8988T (cell line): ENCODE measurements at places on chromosomes 6 and 20.

DNA sequence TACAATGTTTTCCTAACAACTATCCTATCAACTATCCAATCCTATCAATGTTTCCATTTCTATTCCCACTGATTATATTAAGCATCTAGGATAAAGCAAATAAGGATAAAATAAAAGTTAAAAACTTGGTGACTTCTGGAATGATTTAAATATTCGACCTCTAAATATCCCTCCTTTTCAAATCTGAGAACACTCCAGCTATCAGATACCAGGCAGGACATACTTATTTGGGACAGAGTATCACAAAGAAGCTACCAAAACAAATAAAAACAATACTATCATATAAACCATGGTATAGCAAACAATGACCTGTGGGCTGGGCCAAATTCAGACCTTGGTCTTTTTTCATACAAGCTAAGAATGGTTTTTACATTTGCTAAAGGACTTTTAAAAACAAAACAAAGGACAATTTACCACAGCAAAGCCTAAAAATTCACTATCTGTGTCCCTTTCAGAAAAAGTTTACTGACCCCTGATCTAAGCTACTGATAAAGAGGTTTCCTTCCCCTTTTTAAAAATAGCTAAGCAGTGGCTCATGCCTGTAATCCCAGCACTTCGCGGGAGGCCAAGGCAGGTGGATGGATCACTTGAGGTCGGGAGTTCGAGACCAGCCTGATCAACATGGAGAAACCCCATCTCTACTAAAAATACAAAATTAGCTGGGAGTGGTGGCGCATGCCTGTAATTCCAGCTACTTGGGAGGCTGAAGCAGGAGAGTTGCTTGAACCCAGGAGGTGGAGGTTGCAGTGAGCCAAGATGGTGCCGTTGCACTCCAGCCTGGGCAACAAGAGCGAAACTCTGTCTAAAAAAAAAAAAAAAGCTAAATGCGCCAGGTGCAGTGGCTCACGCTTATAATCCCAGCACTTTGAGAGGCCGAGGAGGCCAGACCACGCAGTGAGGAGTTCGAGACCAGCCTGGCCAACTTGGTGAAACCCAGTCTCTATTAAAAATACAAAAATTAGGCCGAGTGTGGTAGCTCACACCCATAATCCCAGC lies 6.0 kb downstream of the NUP153 start:
- no peak for DNase-seq

DNA sequence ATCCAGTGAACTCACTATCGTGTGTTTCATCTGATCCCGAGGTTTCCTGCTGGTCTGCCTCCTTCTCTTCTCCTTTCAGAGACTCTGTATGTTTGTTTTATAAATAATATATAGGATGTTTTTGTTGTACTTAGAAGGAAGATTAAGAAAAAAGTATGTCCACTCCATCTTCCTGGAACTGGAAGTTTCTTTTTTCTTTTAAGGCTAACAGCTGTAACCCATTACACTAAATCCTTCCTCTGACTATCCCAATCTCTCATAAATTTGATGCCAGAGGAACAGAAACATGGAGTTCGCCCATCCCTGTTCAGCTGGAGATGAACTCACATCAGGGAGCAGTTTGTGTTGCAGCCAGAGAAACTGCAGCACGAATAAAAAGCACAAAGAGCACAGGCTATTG lies 20.7 kb downstream of the RIPK1 start:
- no peak for DNase-seq

DNA sequence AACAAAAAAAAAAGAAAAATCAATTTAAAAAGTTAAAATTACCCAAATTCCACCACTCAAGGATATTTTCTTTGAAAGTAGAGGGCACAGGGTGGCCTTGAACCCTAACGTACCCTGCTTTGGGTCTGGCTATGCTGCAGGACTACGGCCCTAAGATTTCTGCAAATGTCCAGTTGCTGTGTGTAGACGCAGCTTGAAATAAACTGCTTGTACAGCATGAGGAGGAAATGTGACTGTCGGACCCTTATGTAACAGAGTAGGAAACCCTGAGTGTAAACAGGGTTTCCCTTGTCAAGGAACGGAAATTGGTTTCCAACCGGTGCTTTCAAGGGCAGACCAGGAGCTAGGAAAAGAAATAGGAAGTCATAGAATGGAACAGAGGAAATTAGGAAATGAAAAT lies 60.7 kb upstream of the SHLD1 start:
- no peak for DNase-seq

- DNase-seq: no peak
Measured at GRCh38 chr20:4371623-4372251, 350.0 kb upstream of the PRND start.

DNA sequence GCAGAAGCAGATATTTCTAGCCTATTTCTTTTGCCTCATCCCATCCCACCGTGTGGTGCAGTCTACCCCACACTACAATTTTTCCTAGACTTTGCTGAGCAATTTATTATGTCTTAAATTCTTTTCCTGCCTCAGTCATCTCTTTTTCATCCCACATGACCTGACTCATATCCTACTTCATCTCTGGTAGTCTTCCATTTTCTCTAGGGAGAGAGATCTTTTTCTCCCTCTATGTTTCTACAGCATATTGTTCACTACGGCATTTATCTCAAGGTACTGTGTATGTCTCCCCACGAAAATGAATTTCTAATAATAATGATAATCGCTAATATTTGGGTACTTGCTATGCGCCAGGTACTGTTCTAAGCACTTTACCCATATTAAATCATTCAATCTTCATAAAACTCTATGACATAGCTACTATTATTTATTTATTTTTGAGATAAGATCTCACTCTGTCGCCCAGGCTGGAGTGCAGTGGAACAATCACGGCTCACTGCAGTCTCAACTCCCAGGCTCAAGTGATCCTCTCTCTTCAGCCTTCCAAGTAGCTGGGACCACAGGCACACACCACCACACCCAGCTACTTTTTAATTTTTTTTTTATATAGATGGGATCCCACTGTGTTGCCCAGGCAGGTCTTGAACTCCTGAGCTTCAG lies 15.6 kb downstream of the PDSS2 start:
- DNase-seq: no peak

GRCh38 chr6:31576897-31577578 lies 1.7 kb downstream of the TNF start:
- no peak for DNase-seq

GRCh38 chr6:35146453-35146852 lies 5.3 kb upstream of the TCP11 start:
- DNase-seq: peak; percentile 59

GRCh38 chr20:6178537-6178936 lies 55.7 kb upstream of the FERMT1 start:
- DNase-seq: no peak

DNA sequence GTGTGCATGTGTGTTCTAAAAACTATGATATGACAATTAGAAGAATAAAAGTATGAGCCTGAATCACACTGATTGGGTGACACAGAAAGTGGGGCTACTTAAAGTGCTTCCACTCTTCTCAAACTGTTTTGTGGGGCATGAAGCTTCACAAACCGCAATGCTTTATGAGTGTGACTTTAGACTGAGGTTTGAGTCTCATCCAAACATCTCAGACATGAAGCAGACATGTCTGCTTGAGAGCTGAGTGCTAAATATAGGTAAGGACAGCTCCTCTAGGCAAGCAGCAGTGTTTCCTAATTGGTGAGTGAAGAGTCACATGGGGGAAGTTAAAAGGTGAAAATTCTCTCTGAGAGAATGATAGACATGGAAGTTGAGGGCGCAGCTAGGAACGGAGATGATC lies 726.9 kb upstream of the CITED2 start:
- DNase-seq: no peak

DNA sequence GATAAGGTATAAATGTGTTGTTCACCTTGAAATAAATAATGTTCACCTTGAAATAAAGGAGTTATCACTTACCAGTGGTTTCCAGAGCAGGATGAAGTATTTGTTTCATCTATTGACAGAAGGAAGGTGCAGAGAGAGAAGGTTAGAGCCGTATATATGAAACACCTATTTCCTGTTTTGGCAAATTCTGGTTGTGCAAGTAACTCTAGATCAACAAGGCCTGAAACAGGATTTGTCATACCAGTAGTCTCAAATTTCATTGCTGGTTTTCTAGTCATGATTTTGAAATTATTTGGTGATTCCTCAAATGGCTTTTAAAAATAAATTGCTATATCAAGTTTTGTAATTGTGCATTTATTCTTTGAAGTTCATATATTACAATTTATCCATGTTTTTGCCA lies at the start of gene CRISP3:
Gene CRISP3 (minus strand): TSS at position 130 of the 400 bp plus-strand sequence. CDS start 21 bp downstream, at position 109.
- no peak for DNase-seq

- DNase-seq: no peak
Measured at GRCh38 chr6:82739303-82739702, 326.3 kb downstream of the UBE3D start.

GRCh38 chr20:32544893-32545840 lies 40.0 kb downstream of the NOL4L start:
- DNase-seq: no peak

- no peak for DNase-seq
Measured at GRCh38 chr6:15253203-15254022, 7.5 kb downstream of the JARID2 start.

GRCh38 chr6:47587493-47587892 lies 109.9 kb downstream of the CD2AP start:
- DNase-seq: no peak
